A673 (cell line): ENCODE measurements at places on chromosomes 16 and 17. TPM values are rescaled to one million over a fixed set of nuclear protein-coding genes. Genes with fewer than 3 reads are reported as not detected.

Gene ACADVL
- total RNA-seq = 425 and 509 TPM in 2 replicates

Gene SHPK
- 20.0 and 22.2 TPM in 2 replicates for total RNA-seq

- DNase-seq = no peak
Observed at GRCh38 chr16:58201163-58201562, 3.3 kb upstream of the CSNK2A2 start.

DNA sequence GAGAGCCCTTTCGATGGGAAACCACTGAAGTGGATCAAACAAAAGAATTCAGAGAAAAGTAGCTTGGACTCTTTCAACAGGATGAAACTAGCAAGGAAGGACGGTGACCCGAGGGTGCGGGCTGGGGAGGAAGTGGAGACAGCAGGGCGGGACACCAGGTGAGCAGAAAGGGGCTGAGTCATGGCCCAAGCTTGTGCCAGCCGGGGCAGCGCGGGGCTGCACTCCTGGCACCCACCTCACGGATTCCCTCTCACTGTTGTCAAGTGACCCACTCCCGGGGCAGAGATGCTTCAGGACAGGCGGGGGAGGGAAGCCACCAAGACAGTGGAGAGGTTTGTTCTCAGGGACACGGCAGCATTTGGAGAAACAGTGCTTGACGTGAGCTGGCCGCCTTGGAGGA is 10.7 kb upstream of the RNF222 start:
- DNase-seq = no peak

- no peak for DNase-seq
Observed at GRCh38 chr16:16923479-16923878, 544.5 kb downstream of the NPIPA7 start.

- DNase-seq = no peak
Observed at GRCh38 chr16:19831678-19832077, 53.0 kb downstream of the GPRC5B start.

- no peak for DNase-seq
Observed at GRCh38 chr17:70916469-70916868, 747.1 kb downstream of the KCNJ2 start.
